Activated gamma-delta T cell treated with Interleukin-2 at 50 U/mL for 16 hours (primary cell): ENCODE measurements at places on chromosomes 3 and 15.

DNA sequence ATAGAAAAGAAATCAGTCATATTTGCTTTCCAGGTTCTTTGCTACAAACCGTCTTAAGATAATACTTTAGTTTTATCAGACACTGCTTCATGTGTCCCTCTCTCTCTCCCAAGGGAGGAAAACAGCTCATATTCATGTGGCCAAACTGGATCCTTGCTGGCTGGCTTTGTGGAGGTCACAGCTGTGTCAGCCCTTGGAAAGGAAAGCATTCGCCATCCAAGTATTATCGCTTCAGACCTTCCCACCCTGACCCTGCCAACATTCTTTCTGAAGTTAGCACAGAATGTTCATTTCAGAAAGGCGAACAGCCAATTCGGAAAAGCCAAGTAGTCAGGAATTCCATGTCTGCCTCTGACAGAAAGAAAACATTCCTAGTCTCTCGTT is 213.6 kb downstream of the FEZF2 start:
- no peak for DNase-seq

GRCh38 chr15:61834076-61834697 is 226.1 kb downstream of the VPS13C start:
- DNase-seq: peak; percentile 68

DNA sequence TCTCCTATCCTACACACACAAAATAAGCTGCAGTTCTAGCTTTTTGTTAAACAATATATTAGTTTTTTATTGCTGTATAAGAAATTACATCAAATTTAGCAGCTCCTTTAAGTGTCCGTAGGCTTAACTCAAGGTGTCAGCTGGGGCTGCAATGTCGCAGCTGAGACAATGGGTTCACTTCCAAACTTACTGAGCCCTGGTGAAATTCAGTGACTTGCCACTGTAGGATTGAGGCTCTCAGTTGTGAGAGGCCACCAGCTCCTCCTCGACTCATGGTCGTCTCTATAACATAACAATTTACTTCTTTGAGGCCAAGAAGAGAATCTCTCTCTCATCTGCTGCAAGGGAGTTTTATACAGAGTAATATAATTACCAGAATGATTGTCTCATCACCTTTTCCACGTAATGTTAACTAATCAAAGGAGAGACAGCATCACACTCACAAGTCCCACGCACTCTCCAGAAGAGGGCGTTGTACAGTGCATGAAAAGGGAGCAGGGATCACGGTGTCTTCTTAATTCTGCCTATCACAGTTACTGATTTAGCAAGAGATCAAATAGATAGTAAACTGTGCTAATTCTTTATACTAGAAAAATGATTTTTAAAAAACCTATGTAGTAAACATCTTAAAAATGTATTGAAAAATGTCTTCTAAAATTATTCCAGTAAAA is 735.6 kb upstream of the GBE1 start:
- DNase-seq: no peak

GRCh38 chr3:188964957-188965356 is 206.8 kb upstream of the TPRG1 start:
- no peak for DNase-seq

GRCh38 chr3:133055339-133055738 is 17.1 kb downstream of the TMEM108 start:
- no peak for DNase-seq

DNA sequence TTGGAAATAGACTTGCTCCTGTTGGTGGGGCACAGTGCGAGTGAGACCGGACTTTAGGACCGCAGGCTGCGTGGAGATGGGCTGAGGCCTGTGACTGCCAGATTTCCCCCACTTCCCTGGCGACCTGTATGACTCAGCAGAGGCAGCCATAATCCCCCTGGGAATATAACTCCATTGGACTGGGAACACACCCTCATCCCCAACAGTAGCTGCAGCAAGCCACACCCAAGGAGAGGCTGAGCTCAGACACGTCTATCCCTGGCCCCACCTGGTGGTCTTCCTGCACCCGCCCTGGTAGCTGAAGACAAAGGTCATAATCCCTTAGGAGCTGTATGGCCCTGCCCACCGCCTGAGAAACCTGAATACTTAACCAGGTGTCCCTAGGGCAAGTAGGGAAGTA is 42.6 kb downstream of the DZIP1L start:
- DNase-seq: no peak

GRCh38 chr3:58351920-58352319 is 19.2 kb downstream of the PXK start:
- no peak for DNase-seq

DNA sequence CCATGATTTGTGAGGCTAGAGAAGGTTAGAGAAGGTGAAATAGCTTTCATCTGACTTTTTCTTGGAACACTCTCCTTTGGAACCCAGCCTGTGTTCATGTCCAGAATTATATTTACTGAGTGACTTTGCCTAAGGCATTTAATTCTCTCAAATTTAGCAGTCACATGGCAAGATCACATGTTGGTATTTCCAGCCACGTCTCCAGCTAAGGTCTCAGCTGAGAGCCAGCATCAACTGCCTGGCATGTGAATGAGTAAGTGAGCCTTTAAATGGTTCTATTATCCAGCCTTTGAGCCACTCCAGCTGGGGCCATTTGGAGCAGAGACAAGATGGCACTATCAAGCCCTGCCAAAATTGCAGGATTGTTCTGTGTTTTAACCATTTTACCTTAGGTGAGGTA is 130.2 kb upstream of the SGO1 start:
- no peak for DNase-seq

DNA sequence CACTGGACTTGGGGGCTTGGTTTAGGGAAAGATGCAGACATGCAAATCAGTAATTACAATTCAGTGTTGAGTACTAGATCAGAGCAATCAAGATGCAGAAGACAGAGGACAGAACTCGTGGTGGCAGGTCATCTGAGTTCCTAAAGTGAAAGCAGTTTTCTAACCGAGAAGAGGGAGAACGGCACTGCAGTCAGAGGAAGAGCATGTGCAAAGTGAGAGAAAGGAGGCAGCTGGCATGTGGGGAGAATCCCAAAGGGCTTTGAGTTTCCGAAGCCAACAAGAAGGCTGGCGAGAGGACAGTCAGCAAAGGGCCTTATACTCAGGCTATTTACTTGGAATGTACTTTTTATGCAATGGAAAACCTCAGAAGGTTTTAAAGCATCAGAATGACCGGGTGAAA is 87.0 kb downstream of the ANP32A start:
- DNase-seq: no peak

GRCh38 chr3:36674816-36675215 is 89.5 kb downstream of the DCLK3 start:
- DNase-seq: no peak
